ENCODE measurements at places on chromosomes 12 and 14.

- DNase-seq: no peak
Observed at GRCh38 chr12:101050631-101051030, 159.4 kb downstream of the SLC5A8 start.

DNA sequence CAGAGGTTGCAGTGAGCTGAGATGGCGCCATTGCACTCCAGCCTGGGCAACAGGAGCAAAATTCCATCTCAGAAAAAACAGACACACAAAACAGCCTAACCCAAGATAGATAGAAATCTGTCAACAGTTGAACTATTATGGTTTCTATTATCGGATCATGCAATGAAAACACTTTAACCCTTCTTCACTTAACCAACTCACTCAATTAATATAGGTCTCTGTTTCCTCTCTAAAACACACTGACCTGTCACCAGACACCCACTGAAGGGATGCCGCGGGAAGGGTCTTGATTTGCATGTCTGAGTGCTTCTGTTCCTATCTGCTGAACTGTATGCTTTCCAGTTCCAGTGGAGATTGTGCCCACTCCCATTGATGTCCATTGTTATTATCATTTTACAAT lies 38.0 kb upstream of the NUDT4 start:
- DNase-seq: no peak

GRCh38 chr14:39203659-39204606 lies 28.9 kb downstream of the PNN start:
- DNase-seq: no peak

DNA sequence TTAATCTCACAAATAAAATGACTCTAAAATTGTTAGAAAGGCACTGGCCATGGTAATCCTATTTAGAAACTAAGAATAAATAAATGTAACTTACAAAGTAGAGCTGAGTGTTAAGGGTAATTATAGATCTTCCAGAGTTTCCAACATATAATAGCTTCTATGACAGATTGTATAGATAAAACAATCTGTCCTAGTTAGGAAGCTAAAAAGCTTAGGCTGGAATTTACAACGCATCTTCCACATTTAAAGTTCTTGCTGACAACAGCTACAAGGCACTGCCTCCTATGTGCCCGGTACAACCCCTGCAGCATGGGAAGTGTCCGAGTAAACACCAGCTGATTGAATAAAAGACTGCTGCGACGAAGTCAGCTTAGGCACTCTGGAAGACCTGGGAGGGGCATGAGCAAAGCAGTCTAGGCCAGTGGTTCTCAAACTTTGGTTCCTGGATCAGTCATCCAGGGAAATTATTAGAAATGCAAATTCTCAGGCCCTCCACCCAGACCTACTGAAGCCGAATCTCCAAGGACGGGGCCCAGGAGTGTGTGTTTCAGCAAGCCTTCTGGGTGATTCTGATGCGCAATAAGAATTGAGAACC lies 635.6 kb upstream of the TBX3 start:
- no peak for DNase-seq

- DNase-seq: no peak
Observed at GRCh38 chr12:24775073-24775472, 173.8 kb downstream of the BCAT1 start.

DNA sequence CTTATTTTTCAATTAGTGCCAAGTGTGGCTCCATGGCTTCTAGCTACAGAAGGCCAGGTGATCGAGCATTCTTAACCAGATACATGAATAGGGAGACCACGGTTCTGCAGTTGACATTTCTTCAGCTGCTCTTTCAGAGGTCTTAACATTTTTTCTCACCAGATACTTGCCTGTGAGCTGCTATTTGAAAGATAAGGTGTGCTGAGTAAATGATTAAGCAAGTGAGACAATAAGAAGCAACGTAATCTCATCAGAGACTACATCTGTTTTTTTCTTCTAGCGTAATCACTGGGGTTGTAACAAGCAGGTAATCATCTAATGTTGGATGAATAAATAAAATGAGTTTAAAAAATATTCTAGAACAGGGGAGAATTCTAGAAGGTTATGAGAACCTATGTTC lies 912.9 kb downstream of the DIO2 start:
- DNase-seq: no peak

DNA sequence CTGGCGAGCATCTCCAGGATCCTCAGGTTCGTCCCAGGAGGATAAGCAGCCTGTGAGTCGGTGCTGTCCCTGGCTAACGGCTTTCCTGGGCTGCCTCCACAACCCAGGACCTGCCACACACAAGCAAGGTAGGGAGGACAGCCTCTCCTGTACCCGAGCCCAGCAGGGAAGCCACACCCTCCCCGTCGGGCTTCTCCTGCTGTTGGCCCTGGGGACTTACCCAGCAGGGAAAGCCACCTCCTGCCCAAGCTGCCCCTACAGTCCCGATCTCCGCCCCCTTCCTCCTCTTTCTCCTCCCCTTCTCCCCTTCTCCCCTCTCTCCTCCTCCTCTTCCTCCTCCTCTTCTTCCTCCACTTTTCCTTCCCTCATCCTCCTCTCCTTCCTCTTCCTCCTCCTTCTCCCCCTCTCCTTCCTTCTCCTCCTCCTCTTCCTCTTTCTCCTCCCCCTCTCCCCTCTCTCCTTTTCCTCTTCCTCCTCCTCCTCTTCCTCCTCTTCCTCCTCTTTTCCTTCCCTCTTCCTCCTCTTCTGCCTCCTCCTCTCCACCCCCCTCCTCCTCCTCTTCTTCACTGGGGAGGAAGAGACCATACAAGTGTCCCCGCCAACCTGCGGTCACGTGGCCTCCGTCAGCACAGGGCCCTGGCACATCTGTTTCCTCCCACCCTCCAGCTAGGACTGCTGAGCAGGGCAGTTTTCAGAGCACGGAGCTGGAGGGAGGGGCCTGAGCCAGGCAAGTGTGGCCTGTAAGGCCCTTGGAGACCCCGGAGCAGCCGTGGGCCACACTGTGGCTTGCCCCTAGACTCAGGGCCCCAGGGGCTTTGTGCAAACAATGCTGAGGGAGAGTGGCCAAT lies 17.3 kb upstream of the RFLNA start:
- no peak for DNase-seq

DNA sequence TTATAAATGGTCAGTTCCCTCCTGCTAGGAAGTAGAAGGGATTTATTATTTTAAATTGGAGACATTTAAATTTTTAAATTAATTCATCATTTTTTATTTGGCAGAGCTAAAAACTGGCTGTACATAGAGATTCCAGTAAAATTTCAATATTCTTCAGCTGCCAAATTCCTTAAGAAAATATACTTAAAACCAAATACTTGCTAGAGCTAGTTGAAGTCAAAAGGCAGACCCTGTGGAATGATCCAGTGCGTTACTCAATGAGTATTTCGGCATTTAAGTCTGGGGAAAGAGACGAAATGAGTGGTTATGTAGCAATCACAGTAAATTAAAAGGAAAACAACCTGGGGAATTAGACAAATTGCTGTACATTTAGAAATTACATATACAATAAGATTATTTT lies 1104.7 kb downstream of the SLC6A15 start:
- no peak for DNase-seq

DNA sequence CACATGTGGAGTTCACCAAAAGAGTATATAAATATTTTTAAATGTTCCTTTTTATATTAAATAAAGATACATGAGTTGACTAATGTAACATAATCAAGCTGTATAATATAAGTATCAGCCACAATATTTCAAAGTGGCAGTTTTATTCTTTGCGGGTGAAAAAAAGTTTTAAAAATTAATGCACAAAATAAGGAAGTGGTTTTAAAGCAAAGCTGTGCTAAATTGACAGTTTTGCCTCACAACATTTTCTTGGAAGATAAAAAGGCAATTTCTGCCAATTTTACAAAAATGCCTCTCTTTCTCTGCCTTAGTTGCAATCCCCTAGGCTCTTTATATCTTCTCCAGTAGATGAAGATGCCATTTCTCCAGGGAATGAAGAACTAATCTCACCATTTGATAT lies 719.1 kb downstream of the C12orf50 start:
- DNase-seq: no peak

GRCh38 chr12:2575245-2575644 lies 219.5 kb upstream of the FKBP4 start:
- no peak for DNase-seq

DNA sequence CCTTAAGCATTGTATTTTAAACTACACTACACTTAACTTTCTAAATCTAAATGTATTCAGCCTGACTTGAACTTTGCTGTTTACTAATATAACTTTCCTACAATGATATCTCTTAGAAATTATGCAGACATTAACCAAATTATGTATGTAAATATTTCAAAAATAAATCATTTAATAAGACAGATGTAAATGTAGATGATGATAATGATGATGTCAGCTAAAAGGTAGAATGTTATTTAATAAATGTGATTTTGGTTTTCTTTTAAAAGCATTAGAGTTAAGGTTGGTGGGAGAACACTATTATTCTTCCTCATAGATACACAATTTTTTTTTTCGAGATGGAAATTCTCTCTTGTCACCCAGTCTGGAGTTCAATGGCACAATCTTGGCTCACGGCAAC lies 10.1 kb downstream of the TAS2R43 start:
- DNase-seq: no peak

- DNase-seq: no peak
Observed at GRCh38 chr14:44036248-44036647, 470.8 kb downstream of the FSCB start.

- no peak for DNase-seq
Observed at GRCh38 chr12:117158096-117158495, 32.2 kb downstream of the FBXO21 start.

- no peak for DNase-seq
Observed at GRCh38 chr12:88299567-88300101, 157.5 kb downstream of the TMTC3 start.

DNA sequence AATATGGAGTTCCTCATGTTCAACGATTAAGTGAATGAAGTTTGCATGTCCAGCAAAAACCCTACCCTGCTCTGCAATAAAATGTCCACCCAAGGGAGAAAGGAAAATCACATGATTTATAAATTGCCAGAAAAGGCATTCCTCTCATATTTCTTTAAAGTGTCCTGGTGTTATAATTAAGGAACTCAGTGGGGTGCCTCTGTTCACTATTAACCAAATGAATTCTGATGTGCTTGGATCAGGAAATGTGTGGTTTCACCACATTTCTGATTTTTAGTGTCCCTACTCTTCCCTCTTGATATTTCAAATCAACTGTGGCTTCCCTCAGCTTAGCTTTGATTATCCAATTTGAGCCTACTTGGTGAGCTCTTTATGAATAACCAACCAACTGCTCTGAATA lies 208.1 kb downstream of the PHLDA1 start:
- DNase-seq: no peak
